GM12878 (cell line): ENCODE measurements at places on chromosomes 7 and 10.

- DNase-seq, result no peak
These were observed 174.1 kb downstream of the CNTNAP2 start for GRCh38 chr7:146290746-146291145.

DNA sequence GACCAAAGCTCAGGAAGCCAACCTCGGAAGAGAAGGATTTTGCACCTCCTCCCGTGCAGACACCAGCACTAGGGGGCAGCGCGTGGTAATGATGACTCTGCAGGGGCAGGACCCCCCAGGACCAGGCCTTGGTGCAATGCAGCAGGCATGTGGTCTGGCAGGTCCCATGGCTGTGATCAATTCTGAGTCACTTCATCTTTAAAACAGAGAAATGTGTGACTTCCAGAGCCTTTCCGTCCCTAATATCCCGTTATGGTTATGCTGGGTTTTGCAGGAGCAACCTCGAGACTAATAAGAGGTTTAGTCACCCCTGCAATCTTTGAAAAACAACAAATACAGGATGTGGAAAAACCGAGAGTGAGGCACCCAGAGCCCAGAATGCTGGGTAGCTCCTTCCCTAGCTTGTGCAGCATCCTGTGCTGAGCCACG is 30.2 kb upstream of the GJD4 start:
- DNase-seq, result no peak

DNA sequence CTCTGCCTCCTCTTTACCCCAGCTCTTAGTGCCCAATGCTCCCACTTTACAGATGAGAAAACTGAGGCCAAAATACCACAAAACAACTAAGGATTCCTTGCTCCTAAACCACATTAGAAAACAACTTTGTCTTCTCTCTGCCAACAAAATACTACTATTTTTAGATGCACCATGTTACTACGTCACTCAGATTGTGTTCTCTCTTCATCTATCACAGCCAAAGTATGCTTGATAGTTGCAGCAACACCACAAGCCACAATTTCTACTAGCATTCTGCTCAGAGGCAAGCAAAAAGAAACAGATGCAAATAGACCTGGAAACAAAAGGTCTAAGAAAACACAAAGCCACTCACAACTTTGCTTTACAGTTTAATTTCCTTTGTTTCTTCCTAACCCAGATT is 3.3 kb upstream of the PDE1C start:
- DNase-seq, result no peak

GRCh38 chr10:100519311-100520051 is at the start of gene SEC31B:
Gene SEC31B (minus strand): TSS chr10:100519861. CDS start chr10:100516952, 2,909 bp downstream.
- no peak for DNase-seq

GRCh38 chr10:128476845-128477244 is 350.6 kb upstream of the MKI67 start:
- no peak for DNase-seq

DNA sequence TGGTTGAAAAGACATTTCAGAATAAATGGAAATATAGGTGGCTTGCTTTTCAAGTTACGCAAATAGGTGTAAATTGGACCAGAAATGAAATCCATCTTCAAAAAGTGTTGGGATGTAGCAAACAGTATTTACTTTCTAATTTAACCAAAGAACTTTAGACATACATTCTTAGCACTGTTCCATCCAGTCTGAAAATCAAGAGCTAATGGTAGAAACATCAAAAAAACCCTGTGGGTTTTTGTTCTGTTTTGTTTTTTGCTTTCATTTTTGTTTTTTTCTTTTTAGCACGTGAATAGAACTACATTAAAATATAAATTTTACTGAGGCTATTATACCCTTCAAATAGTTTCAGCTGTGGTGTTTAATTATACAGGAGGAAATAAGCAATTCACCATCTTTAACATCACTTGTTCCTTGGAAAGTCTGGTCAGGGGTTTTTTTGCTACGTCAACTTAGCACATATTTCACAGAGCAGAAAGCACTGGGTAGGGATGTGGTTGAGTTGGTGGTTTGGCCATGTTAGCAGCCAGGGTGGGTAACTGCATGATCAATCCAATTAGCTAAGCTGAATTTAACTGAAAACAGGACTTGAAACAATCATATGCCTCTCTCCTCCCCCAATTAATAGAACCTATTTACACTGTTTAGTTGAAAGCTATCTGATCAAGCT is 275.4 kb upstream of the PFKP start:
- DNase-seq, result peak; percentile 87

- no peak for DNase-seq
These were observed 435.6 kb upstream of the NPVF start for GRCh38 chr7:25663877-25664276.

- DNase-seq, result no peak
These were observed 173.6 kb upstream of the PRSS58 start for GRCh38 chr7:142431491-142431890.

GRCh38 chr10:78915190-78915518 is 153.6 kb upstream of the ZMIZ1 start:
- DNase-seq, result no peak

- DNase-seq, result no peak
These were observed 137.3 kb downstream of the SEMA3C start for GRCh38 chr7:80781561-80781979.

GRCh38 chr7:148175512-148175911 is 415.1 kb upstream of the C7orf33 start:
- DNase-seq, result no peak

- no peak for DNase-seq
These were observed 13.5 kb downstream of the CHST15 start for GRCh38 chr10:124079864-124080263.

- DNase-seq, result no peak
These were observed 136.6 kb downstream of the PRKAG2 start for GRCh38 chr7:151740081-151740851.

GRCh38 chr10:96706331-96706853 is 13.9 kb downstream of the PIK3AP1 start:
- DNase-seq, result no peak

GRCh38 chr10:90227786-90228185 is 526.4 kb downstream of the KIF20B start:
- no peak for DNase-seq

DNA sequence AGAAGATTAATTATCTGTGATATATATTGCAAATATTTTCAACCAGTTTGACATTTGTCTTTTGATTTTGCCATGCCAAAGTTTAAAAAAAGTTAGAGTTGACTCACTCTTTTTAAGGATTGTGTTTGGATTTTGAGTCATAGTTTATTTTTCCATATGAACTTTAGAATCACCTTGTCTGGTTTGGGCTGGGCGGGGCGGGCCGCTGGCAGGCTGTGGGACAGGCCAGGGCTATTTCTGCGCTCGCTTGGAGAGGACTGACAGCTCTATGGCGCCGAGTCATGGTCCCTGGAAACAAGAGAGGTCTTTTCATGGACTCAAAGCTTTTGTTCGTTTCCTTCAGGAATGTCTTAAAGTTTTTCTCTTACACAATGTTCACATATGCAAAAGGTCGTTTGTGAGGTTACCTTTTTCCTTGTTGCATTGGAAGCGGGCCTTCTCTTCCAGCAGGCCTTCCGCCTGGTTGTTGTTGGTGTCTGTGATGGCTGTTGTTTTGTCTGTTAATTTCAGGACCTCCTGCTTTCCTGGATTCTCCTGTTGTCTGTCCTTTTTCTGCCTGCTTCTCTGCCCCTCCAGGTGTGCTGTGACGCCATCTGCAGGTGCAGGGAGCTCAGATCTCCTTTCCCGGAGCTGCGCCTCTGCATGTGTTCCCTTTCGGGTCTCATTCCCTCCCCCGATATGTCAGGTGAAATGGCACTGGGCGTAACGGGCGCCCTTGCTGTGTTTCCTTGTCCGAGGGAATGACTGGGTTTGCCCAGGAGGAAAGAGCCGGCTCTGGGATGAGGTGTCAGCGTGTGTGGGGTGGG is 53.8 kb downstream of the INPP5A start:
- DNase-seq, result no peak

GRCh38 chr10:30354669-30355068 is 5.6 kb upstream of the MTPAP start:
- DNase-seq, result no peak

- no peak for DNase-seq
These were observed 23.8 kb upstream of the AKR1C1 start for GRCh38 chr10:4939224-4940072.

GRCh38 chr7:151837285-151838042 is 39.5 kb downstream of the PRKAG2 start:
- no peak for DNase-seq

DNA sequence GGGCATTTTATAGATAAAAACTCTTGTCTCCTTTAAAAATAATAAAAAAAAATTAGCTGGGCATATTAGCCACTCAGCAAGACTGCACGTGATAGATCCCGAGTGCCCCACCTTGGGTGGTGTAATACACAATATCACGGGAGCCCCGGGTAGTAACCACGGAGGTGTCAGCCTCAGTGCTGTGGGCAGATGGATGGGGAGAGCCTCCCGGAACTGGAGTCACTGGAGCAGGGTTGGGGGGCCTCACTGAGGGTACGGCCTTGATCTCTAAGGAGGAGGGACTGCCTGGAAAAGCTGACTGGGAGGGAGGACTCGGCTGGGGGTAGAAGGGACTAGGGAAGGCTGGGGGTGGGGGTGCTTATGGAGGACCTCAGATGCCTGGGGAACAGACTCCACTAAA is 12.6 kb downstream of the LEP start:
- no peak for DNase-seq
